ENCODE measurements at places on chromosomes 4 and X. TPM values are rescaled to one million over a fixed set of nuclear protein-coding genes. Genes with fewer than 3 reads are reported as not detected.

GRCh38 chr4:7037425-7037824 is 5.7 kb upstream of the TADA2B start:
- H3K27ac ChIP-seq, result no peak overlapping the region
- peak overlapping the region; percentile 48 for H3K4me3 ChIP-seq
- no peaks in the 10 kb centered on the region for H3K36me3 ChIP-seq
- DNase-seq, result no peak
- H3K27me3 ChIP-seq, result no peaks in the 10 kb centered on the region
- H3K4me1 ChIP-seq, result peaks cover 10% of the 10 kb centered on the region

DNA sequence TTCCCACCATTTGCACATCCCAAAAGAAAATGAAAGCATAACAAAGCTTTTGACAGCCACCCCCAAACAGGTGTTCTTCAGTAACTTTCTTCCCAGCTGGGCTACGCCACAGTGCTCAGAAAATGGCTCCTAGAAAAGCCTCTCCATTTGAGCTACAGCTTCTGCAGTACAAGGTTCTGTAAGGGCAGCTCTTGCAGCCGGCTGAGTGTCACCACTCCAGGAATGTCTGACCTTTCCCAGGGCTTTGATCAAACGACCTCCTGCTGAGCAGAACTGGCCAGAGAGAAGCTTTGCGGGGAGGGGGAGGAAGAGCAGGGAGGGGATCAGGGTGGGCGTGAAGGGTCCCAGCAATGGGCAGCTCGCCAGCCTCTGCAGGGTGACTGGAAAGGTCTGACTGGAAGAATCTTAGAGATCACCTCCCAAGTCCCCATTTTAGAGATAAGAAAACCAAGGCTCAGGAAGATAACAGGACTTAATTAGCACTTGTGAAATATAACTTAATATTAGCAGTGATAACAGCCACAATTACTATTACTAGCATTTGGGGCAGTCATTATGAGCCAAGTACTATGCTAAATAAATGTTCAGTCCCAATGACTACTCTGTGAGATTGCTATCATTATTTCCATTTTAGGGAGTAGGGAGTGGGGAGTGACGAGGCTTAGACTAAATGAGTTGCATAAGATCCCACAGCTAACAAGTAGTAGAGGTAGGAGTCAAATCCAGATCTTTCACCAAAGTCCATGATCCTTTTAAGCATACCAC is 51.1 kb downstream of the LEF1 start:
- no peaks in the 10 kb centered on the region for H3K36me3 ChIP-seq
- H3K4me1 ChIP-seq, result peaks cover 57% of the 10 kb centered on the region
- H3K27ac ChIP-seq, result no peak overlapping the region

Gene BANK1
- 0.44 TPM for total RNA-seq

DNA sequence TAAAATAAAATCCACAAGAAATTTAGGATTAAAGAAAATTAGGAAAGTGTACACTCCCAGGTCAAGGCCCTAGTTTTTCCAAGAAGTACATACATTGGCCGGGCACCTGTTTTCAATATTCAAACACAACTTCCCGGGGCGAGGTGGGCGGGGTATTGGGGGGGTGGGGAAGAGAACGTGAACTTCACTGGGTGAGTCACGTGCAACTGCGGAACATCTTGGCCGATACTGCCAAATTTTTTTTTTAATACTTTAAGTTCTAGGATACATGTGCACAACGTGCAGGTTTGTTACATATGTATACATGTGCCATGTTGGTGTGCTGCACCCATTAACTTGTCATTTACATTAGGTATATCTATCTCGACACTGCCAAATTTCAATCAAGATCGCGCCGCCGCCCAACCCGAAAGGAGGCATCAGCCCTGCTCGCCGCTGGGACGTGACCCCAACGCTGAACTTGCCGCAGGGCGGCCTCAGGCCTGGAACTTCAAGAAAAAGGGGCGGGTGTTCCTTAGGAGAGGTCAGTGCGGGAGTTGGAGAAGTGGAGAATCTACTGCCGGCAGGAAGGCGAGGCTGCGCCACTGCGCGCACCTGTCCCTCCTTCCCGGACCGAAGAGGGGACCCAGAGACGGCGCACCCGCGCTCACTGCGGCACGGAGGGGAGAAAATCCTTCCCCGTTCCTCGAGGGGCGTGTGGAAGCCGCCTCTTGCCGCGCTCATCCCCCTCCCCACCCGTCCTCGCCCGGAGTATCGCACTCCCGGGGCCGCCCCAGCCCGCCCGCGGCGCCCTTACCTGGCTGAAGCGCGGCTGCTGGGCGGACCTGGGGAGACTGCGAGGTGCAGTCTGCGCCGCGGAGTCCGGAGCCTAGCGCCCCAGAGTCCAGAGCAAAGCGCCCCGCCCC is at the start of gene TEC:
TEC (minus strand) TSS at position 883 of the 905 bp plus-strand sequence. CDS start 41,224 bp downstream, outside the sequence.
- peak within 1 kb of the TSS; percentile 86 for H3K4me3 ChIP-seq
- no peak within 1 kb of the TSS for H3K27ac ChIP-seq
- peaks cover 11% of the 10 kb centered on the region for H3K4me1 ChIP-seq

Gene CT45A5
- total RNA-seq, result not detected

DNA sequence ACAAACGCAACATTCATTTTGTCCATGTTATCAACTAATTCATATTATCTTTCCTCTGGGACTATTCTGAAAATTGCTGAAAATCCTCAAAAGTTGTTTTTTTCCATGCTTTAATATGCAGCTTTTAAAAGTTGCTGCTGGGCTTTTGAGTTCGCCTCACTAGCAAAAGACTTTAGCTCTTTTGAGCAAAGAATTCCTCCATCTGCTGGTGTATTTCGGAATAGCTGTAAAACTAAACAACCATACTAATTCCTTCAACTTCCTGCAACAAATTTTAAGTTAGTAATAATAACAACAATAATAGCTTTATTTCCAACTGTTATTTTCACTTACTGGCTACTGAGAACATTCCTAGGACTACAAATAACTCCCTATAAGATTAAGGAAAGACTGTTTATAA is 124.5 kb upstream of the PLAC1 start:
- no peak overlapping the region for H3K4me3 ChIP-seq
- H3K27ac ChIP-seq, result no peak overlapping the region
- H3K36me3 ChIP-seq, result no peaks in the 10 kb centered on the region
- no peak for DNase-seq
- H3K27me3 ChIP-seq, result no peaks in the 10 kb centered on the region

All from neural crest cell (in vitro differentiated cells).